NCI-H187 (cell line): ENCODE measurements at places on chromosomes 12 and 14.

DNA sequence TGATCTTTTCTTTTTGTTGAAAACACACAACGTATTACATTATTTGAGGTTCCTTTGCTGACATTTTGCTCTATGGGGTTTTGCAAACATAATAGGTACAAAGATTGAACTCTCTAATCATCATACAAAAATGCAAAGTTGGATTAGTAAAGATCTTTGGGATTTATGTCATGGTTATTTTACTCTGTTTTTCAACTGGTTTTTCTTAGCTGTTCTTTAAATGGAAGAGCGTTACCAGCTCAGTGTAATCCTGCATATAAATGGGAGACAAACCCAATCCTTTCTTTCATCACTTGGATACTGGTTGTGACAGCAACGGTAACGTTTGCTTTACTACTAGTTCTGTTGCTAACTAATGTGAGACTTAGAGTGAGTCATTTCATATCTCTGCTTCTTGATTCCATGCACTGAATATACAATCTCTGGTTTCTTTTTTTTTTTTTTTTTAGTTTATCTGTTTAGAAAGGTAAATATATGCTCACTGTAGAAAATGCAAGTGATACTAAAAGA lies 104.9 kb upstream of the NOVA1 start:
- no peak for DNase-seq

GRCh38 chr12:121968876-121969275 lies 50.5 kb downstream of the CFAP251 start:
- no peak for DNase-seq

GRCh38 chr14:60815371-60815770 lies 80.8 kb downstream of the MNAT1 start:
- DNase-seq = no peak

DNA sequence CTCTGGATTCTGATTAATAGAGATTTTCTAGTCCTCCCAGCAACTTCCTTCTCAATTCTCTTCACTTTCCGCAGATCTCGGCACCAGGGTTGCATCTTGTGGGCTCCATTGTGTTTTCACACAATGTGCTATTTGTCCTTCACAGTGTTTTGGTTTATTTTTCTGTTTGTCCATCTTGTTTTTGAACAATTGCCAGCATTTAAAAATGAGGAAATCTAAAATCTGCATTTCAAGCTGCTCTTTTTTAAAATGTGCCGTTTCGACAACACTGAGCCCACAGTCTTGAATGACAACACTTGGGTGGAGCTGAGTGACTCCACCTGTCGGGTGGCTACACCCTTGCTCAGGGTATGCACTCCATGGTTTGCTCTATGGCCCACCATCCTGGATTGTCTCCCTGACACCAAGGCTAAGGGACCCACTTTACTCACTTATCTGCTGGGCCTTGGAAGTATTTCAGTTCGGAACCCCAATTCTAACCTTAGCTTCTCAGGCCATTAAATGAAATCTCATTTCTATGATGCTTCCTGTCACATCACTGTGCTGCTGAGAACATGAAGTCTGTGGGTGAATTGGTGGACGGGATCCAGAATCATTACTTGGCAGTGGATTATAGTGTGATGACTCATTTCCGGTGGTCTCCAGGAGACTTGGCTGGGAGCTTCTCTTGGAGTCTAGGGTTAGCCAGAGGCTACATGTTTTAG lies 3.4 kb upstream of the MYRFL start:
- DNase-seq = no peak

DNA sequence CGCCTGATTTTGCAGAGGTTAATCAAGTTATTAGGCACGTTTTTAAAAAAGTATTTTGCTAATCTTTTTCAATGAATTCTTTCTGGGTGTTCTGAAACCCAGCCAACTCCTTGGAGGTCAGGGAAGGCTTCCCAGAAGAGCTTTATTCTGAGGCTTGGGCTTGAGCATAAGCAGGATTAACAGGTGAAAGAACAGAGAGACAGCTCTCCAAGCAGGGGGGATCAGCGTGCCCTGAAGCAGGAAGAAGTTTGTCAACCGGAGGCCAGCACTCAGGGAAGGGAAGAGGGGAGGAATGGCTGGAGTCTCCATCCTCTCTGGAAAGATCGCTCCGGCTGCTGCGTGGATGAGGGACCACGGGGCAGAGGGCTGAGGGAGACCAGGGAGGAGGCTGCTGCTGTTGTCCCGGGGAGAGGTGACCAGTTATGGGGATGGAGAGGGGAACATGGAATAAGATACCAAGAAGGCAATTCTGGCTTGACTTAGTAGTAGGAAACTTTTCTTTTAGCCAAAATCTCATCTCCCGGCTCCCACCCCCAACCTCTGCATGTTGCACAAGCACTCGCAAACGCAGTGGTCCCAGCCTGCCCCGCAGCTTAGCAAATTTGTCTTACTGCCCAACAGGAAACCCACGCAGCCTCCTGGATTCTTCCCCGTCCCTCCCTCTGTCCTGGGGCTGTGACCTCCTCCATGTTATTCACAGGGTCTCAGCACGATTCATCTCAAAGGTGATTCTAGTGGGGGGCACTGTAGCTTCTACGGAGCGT lies 1.1 kb upstream of the SSH1 start:
- no peak for DNase-seq

DNA sequence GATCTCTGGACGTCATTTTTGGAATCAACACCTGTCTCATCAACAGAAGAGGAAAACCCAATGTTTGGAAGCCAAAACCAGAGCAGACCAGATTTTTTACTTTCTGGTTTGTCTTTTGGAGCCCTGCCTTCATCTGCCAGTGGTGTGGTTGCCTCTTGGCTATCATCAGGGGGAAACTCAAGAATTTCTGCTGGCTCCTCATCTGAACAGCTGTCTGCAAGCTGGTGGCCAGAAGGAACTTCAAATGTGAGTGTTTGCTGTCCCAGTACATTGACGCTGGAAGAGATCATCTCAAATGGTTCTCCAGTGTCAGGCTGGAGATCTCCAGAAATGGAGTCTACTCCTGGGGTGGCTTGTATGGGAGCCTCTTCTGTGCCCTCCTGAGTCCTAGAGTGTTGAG lies 13.8 kb downstream of the PLD4 start:
- DNase-seq = no peak

- DNase-seq = no peak
Observed at GRCh38 chr12:84016956-84017355, 895.6 kb downstream of the SLC6A15 start.

GRCh38 chr12:1929985-1930802 lies 11.7 kb upstream of the CACNA2D4 start:
- no peak for DNase-seq

DNA sequence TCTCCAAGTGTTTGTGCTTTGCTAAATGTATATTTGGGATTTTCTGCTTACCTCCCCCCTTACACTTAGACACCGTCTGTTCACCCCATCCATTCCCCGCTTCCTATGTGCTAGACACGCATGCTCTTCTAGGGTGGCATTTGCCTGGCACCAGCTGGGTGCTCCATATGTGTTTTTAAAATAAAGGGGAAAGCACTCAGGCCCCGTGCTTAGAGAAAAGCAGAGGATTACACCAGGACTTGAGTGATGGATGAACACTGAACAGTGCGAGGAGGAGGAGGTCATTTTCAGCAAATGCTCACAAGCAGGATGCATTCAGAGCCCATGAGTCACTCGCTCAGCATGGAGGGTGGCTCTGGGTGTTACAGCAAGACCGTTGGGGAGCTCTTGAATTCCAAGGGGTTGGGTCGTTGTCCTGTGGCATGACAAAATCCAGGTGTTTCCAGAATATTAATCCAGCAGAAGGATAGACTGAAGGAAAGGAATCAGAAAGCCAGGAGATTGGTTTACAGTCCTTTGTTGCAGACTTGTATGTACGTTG lies 2.9 kb upstream of the BDKRB1 start:
- no peak for DNase-seq

DNA sequence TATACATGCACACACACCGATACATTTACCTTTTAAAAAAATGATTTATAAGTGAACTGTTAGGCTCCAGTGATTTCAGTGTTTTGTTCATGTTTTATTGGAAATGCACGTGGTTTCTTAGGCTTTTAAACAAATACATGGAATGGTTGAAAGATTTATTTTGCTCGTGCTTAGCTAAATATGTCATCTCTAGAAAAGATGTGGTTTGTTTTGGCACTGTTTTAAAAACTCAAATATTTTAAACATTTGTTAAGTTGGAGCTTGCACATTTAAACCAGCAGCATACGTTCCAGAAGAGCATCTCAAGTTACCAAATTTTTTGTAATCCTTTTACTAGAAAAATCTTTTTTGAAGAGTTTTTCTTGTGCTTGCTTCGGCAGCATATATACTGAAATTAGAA lies 44.5 kb downstream of the FOXA1 start:
- DNase-seq = no peak

- no peak for DNase-seq
Observed at GRCh38 chr12:30361145-30361544, 334.5 kb downstream of the IPO8 start.

- no peak for DNase-seq
Observed at GRCh38 chr12:127489061-127489460, 777.9 kb upstream of the TMEM132C start.

- DNase-seq = no peak
Observed at GRCh38 chr14:84804468-84804867, 725.5 kb upstream of the FLRT2 start.

GRCh38 chr12:13093191-13093847 lies 10.1 kb downstream of the GSG1 start:
- DNase-seq = no peak

GRCh38 chr12:104721039-104721405 lies 237.1 kb downstream of the SLC41A2 start:
- DNase-seq = no peak
